ENCODE measurements at places on chromosomes 6 and 20.

DNA sequence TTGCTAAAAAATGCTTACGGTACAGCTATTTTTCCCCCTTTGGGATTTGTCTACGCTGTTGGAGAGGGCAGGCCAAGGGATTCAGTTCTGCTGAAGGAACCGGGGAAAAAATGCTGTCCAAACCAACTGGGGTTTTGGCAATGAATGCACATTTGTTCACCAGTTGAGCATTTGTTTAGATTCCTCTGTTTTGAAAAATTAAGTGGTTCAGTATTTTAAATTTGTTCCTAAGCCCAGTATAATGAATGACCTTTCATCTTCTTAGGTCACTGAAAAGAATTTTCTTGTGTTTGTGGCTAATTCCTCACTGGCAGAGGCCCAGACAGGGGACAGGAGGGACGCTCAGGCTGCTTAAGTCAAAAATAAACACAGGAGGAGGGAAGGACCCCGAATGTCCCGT lies 10.8 kb upstream of the EYA2 start:
- DNase-seq: no peak

- no peak for DNase-seq
These were observed 160.5 kb downstream of the RNASET2 start for GRCh38 chr6:166795879-166796278.

DNA sequence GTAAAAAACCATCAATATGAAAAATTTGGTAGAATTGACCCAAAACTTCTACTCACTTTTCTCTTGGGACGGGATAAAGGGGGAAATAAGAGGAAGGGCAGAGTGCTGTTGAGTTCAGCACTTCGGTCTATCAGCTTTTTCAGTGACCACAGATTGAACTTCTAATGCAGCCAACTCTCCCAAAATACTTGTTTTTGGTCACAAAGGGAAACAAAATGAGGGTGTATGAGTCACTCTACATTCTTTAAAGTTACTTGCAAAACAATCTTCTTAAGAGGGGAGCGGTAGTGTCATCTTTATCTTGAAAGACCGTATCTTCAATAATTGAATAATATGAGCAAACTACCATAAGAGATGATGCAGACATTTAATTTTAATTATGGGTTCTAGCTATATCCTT lies 661.3 kb downstream of the CD109 start:
- DNase-seq: no peak

DNA sequence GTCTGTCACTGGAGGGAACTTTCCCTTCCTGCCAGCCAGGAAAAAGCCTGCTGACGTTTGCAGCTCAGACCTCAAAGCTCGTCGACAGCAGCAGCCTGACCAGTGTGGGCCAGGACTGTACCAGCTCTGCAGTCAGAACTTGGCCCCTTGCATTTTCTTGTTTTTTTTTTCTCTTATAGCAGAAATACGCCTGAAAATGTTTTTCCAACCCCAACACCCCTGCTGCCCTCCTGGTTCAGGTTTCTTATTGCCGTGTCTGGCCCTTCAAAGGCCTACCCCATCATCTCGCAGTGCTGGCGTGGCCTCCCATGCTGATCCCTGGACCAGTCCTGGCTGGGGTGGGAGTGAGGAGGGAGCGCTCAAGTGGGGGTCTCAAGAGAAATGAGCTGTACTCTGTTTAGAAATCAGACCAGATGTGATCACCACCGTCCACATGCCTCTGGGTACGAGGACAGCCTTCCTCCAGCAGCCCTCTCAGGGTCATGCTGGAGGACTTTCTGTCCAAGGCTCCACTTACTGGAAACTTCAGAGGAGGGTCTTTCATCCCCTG lies 169.0 kb downstream of the FOXC1 start:
- DNase-seq: no peak

DNA sequence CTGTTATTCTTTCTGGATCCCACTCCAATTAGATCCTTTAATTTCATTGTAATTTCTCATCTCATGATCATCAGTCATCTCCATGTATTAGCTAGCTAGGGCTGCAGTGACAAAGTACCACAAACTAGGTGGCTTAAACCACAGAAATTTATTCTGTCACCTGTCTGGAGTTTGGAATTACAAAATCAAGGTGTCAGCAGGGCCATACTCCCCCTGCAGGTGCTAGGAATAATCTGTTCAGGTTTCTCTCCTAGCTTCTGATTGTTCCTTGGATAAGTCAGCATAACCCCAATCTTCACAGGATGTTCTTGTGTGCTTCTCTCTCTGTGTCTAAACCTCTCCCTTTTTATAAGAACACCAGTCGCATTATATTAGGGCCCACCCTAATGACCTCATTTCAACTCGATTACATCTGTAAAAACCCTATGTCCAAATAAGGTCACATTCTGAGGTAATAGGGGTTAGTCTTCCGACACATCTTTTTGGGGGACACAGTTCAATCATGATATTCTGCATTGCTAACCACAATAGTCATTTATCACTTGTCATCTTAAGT lies 40.5 kb downstream of the BEND6 start:
- DNase-seq: no peak

DNA sequence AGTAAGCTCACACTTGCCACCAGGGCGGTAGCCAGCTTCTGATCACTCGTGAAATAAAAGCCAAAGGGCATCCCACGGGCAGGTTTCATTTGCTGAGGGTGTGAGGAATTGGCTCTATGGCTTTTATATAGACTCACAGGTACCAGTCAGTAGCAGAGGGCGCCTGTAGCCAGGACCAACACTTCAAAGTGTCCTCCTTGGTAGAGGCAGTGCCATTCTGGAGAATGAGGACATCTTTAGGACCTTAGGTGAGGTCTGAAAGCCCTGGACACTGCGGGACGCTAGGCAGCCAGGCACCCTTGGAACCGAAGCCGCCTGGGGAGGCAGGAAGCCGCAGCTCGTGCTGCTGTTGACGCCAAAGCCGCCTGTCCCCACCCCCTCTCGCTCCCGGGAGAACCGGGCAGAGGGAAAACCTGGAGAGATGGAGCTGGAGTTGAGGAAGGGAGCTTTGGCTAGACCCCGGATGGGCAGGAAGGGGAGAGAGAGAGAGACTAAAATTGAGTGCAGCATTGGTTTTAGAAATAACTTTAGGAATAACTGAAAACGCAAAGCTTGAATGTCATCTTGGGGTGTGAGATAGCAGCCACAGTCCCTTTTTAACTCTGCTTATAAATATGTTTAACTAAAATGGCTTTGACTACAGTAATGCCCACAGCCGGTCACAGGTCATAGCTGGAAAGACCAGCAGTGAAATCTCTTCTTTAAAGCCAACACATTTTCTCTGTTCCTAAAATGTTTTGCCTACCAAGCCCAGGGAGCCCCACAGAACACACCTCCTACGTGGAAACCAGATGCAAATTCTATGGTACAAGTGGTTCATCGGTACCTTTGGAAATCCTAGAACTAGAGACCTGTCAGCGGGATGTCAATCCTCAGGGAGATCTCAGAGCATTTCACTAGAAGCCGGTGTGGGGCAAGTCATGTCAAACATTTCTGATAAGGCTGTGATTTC lies 128.5 kb upstream of the CDYL start:
- no peak for DNase-seq

DNA sequence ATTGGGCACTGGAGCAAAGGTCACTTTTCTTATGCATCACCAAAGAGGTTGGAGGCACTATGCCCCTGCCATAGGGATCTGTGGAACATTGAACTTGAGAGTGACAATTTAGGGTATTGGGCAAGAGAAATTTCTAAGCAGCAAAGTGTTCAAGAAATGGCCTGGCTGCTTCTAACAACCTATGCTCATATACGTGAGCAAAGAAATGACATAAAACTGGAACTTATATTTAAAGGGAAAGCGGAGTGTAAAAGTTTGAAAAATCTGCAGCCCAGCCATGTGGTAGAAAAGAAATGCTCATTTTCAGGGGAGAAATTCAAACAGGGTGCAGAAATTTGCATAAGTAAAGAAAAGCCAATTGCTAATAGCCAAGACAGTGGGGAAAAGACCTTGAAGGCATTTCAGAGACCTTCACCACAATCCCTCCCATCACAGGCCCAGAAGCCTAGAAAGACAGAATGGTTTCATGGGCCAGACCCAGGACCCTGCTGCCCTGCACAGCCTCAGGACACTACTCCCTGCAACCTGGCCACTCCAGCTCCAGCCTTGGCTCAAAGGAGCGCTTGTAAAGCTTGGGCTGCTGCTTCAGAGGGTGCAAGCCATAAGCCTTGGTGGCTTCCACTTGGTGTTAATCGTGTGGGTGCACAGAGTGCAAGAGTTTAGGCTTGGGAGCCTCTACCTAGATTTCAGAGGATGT lies 24.4 kb downstream of the NCR2 start:
- DNase-seq: no peak

DNA sequence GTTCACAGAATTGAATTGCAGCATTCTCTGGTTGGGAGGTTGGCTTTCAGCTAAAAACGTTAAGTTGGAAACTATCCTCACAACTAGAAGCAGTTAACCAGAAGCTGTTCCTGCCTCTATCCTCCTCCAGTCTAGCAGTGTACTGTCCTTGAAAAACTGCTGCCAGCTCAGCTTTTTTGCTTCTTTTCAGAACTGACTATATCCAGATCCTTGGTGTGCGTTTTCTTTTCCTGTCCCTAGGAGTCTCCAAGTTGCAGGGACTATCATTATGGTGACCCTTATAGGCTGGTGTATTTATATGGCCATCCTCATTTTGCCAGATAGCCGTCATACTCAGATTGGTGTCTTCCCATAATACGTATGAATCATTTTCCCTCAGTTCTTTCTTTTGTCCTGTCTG lies 5.5 kb downstream of the ITCH start:
- DNase-seq: no peak

GRCh38 chr6:100432136-100432535 lies 32.6 kb downstream of the SIM1 start:
- no peak for DNase-seq

GRCh38 chr20:46740214-46740609 lies 30.8 kb downstream of the SLC2A10 start:
- DNase-seq: no peak

DNA sequence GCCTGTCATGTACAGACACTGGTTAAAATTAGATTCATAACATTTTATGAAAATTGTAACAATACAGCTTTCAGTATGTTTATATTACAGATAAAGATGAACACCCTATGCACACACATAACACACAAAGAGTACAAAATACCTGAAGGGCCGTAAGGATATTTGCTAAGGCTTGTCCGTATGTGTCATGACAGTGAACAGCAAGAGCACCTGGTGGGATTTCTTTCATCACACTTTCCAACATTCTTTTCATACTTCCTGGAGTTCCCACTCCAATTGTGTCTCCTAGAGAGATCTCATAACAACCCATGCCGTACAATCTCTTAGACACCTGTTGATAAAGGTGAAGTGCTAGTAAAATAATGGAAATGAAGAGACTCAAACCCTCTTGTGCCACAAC lies 83.7 kb downstream of the HMGCLL1 start:
- DNase-seq: no peak

GRCh38 chr20:64070244-64070993 lies 7.4 kb downstream of the TCEA2 start:
- DNase-seq: no peak

- DNase-seq: no peak
These were observed 481.1 kb downstream of the BMP2 start for GRCh38 chr20:7248281-7249201.

- DNase-seq: no peak
These were observed 1.3 kb downstream of the EPHA7 start for GRCh38 chr6:93418033-93418407.

DNA sequence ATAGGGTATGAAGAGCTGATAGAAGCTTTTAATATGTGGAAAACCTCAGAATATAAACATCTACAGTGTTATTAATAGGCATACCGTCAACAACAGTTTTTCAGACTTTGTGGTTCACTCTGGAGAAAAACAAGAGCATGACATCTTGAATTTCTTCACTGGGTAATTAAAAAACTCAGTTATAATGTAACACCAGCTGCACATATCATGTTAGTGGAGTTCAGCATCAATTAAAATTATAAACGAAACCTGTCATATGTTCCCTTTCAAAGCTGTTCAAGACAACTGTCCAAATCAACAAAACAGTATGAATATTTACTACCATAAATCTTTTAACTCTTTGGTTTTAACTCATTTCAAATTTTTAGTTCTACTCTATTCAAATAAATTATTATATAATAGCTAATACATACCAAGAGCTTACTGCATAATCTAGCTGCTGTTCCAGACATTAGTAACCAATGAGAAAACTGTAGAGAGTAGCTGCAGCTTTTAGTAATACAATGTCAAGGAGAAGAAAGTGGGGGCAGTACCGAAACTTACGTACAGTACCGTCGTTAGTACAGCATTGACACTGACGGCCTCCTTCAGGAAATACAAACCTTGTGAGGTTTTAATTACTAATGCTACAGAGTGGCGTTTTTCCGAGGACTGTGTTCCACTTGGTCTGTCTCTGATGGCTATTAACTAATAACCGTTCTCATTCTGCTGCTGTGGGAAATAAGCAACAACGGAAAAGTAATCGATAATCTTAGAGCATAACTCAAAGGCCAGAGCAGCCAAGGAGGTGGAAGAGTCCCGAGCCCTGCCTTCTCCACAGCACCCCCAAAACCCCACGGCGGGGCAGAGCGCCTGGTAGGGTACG lies 532 bp upstream of the PM20D2 start:
- peak; percentile 26 for DNase-seq

- DNase-seq: no peak
These were observed 650 bp downstream of the DCBLD1 start for GRCh38 chr6:117483004-117483644.

- no peak for DNase-seq
These were observed 179.3 kb downstream of the CARMIL1 start for GRCh38 chr6:25458485-25458884.

DNA sequence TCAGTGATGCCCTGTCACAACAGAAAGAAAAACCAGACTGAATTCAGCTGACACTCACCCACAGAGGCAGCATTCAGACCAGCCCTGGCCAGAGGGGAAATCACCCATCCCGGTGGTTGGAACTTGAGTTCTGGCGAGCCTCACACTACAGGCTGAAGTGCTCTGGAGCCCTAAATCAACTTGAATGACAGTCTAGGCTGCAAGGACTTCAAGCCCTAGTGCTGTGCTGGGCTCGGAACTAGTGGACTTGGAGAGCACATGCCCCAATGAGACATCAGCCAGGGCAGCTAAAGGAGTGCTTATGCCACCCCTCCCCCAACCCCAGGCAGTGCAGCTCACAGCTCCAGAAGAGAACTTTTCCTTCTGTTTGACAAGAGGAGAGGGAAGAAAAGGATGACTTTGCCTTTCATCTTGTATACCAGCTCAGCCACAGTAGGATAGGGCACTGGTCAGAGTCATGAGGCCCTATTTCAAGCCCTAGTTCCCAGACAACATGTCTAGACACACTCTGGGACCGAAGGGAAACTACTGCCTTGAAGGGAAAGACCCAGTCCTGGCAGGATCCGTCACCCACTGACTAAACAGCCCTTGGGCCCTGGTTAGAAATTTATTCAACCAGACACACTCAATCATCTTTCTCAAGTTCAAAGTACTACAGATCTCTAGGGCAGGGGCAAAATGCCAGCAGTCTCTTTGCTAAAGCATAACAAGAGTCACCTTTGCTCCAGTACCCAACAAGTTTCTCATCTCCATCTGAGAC lies 43.2 kb upstream of the PNRC1 start:
- DNase-seq: no peak

GRCh38 chr6:161054876-161055275 lies 63.3 kb downstream of the MAP3K4 start:
- DNase-seq: no peak

GRCh38 chr6:19921786-19922185 lies 84.6 kb downstream of the ID4 start:
- no peak for DNase-seq

GRCh38 chr20:24046888-24047287 lies 58.3 kb upstream of the GGTLC1 start:
- DNase-seq: no peak

Data from GM18507 (cell line).